Occipital lobe (tissue), 3 donors: ENCODE measurements at places on chromosomes 5 and 9.

GRCh38 chr9:82492274-82492673, 503.7 kb downstream of the SPATA31D1 start:
- no peak for DNase-seq

GRCh38 chr5:7663808-7664207, 187.1 kb downstream of the CFAP90 start:
- DNase-seq = no peak

DNA sequence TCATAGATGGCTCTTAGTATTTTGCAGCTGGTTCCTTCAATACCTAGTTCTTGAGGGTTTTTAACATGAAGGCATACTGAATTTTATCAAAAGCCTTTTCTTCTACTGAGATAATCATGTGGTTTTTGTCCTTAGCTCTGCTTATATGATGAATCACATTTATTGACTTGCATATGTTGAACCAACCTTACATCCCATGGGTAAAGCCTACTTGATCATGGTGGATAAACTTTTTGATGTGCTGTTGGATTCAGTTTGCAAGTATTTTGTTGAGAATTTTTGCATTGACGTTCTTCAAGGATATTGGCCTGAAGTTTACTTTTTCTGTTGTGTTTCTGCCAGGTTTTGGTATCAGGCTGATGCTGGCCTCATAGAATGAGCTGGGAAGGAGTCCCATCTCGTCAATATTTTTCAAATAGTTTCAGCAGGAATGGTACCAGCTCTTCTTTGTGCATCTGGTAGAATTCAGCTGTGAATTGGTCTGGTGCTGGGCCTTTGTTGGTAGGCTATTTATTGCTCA, 49.7 kb downstream of the YIPF5 start:
- no peak for DNase-seq

- no peak for DNase-seq
Measured at GRCh38 chr5:146910239-146910638, 31.7 kb upstream of the PPP2R2B start.

GRCh38 chr9:137139468-137140150, 655 bp downstream of the GRIN1 start:
- DNase-seq = no peak

- DNase-seq = no peak
Measured at GRCh38 chr5:31551878-31552277, 19.8 kb downstream of the C5orf22 start.

GRCh38 chr5:131589510-131590348, 45.3 kb downstream of the RAPGEF6 start:
- peak; percentile 11 for DNase-seq

DNA sequence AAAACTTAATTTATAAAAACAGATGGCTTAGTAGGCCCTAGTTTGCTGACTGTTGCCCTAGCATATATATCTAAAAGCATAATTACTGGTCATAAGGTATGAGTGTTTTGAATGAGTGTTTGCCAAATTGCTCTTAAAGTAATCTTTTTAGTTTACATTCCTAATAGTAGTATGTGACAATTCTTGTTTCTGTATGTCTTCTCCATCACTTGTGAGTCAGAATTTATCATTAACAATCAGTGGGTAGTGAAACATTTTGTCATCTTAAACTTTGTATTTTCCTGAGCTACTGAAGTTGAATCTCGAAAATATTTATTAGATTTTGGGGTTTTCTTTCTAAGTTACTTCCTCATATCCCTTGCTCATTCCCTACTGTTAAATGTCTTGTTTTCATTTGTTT, 49.6 kb downstream of the APC start:
- no peak for DNase-seq

- DNase-seq = no peak
Measured at GRCh38 chr9:13431692-13432091, 152.2 kb upstream of the MPDZ start.

DNA sequence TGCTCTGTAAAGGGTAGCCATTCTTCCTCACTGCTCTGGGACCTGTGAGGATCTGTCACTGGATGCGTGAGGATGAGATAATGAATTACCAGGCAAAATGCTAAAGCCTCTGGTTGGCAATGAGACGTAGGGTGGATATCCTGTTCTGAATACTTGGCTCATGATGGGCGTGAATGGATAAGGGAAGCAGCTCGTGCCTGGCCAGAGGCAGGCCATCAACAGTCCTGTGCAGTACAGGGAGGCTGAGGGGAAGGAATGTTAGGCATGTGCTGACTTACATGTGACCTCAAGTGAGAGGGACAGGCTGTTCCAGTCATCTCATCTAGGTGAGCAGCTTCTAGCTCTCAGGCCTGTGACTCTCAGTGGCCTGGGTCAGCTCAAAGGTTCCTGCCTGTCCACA, 172.8 kb downstream of the CARTPT start:
- no peak for DNase-seq

DNA sequence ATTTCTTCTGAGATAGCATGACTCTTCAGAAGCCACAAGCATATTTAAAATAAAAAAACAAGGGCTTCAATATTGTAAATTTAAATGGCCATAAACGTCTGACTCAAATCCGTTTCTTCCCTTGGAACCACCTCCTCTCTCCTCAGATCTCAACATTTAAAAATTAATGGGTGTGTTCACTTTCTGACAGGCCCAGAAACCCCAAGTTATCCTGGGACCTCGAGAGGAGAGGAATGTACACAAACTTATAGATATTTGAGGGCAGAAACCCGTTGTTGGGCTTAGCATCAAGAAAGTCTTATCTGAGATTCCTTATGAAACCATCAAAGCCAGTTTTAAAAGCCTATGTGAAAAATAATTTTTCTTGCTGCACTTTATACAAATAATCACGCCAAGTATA, 29.2 kb downstream of the MLLT3 start:
- DNase-seq = no peak

- DNase-seq = no peak
Measured at GRCh38 chr9:38088006-38088925, 19.2 kb upstream of the SHB start.

GRCh38 chr9:112130997-112131396, 44.1 kb downstream of the SUSD1 start:
- no peak for DNase-seq

GRCh38 chr5:114391321-114391720, 29.5 kb downstream of the KCNN2 start:
- no peak for DNase-seq
